ENCODE measurements at places on chromosomes 1 and 21.

DNA sequence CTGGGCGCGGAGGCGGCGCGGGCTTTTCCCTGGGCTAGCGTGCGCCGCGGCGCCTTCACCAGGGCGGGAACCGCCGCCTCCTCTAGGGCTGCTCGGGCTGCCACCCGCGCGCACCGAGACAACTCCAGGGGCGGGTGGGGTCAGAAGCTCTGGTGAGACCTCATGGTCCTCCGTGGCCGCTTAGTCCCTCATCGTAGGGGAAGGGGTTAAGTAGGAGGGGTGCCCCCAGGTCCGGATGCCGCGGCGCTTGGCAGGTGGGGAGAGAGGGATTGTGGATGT, 559 bp downstream of the SERTAD4 start:
- DNase-seq: no peak

DNA sequence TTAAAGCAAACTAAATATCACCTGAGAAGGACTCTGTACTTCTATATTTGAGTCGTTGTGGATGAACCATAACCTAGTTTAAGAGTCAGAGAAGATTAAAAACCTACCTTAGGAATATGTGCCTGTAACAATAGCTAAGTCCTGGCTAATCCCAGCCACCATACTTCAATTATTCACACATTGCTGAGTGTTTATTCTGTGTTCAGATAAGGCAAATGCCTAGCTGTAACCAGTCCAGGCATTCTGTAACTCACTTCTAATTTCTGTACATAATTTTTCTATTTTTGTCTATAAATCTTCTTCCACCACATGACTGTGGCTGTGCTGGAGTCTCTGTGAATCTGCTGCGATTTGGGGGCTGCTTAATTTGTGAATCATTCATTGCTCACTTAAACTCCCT, 441.9 kb upstream of the ADAMTS5 start:
- no peak for DNase-seq

- no peak for DNase-seq
Measured at GRCh38 chr1:33335020-33335419, 14.1 kb upstream of the A3GALT2 start.

- DNase-seq: no peak
Measured at GRCh38 chr1:18926315-18927081, 24.1 kb upstream of the ALDH4A1 start.

GRCh38 chr1:170676628-170677027, 12.7 kb downstream of the PRRX1 start:
- no peak for DNase-seq

GRCh38 chr1:4851385-4852065, 197.1 kb downstream of the AJAP1 start:
- no peak for DNase-seq

DNA sequence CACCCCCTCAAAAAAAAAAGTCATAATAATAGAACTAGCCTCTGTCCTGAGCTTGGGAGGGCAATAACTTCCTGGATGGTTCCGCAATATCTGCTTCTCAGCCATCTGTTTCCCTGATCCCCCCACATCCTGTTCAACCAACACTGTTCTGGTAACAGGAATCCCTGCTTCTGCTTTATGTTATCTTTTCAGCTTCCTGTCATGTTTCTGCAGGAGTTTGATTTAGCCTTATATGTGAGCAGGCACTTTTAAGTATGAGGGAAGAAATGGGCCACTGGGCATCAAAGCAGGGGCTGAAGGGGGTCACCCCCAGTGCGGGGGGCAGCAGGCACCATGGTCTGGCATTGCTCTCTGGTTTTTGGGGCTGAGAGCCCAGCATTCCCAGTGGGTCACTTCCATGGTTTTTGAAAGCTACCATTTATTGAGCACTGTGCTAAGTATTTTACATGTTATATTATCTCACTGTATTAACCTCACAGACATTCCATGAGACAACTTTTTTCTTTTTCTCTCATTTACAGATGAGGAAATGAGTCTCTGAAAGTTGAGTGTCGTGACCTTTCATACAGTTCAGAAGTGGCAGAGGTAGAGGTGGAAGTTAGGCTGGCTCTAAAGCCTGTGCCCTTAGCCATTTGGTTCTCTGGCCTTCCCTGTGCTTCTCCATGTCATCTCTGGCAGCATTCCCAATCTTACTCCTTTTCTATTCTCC, 61.9 kb downstream of the DNTTIP2 start:
- no peak for DNase-seq

DNA sequence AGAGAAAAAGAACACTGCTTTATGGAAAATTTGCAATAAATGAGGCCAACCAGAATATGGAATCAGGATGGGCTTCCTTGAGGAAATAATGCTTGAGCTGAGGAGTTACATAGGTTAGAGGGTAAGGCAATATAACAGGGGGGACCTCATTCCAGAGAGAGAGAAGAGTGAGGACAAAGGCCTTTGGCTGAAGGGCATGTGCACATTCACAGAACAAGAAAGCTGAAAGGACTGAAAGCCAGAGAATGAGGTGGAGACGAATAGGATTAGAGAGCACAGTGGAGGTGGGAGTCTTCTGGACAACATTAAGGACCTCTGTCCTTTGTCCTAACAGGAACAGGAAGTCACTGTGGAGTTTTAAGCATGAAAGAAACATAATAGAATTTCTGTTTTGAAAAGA, 60.7 kb upstream of the MROH9 start:
- no peak for DNase-seq

DNA sequence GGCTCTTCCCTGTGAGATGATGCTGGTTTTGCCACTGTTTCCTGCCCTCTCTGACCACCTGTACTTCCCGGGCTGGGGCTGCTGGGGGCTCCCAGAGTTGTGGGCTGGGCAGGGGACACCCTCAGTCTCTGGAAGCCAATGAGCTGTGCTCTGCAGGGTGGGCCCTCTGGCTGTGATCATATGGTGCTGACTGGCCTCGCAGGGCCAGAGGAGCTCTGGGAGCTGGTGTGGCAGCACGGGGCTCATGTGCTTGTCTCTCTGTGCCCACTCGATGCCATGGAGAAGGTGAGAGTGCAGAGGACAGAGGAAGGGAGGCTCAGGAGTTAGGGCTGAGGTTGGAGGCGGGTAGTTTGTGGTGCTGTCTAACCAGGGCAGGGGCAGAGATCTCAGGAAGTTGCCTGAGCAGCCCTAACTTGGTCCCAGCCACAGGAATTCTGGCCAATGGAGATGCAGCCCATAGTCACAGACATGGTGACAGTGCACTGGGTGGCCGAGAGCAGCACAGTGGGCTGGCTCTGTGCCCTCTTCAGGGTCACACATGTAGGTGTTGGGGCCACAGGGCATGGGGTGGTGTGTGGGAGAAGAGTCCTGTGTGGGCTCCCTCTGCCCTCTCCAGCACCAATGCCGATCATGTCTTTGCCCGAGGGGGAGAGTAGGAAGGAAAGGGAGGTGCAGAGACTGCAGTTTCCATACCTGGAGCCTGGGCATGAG, 5.7 kb upstream of the LGR6 start:
- DNase-seq: no peak

- DNase-seq: no peak
Measured at GRCh38 chr21:42063191-42063570, 7.9 kb upstream of the UMODL1 start.

GRCh38 chr1:94345148-94345721, 73.0 kb upstream of the ABCD3 start:
- DNase-seq: no peak

DNA sequence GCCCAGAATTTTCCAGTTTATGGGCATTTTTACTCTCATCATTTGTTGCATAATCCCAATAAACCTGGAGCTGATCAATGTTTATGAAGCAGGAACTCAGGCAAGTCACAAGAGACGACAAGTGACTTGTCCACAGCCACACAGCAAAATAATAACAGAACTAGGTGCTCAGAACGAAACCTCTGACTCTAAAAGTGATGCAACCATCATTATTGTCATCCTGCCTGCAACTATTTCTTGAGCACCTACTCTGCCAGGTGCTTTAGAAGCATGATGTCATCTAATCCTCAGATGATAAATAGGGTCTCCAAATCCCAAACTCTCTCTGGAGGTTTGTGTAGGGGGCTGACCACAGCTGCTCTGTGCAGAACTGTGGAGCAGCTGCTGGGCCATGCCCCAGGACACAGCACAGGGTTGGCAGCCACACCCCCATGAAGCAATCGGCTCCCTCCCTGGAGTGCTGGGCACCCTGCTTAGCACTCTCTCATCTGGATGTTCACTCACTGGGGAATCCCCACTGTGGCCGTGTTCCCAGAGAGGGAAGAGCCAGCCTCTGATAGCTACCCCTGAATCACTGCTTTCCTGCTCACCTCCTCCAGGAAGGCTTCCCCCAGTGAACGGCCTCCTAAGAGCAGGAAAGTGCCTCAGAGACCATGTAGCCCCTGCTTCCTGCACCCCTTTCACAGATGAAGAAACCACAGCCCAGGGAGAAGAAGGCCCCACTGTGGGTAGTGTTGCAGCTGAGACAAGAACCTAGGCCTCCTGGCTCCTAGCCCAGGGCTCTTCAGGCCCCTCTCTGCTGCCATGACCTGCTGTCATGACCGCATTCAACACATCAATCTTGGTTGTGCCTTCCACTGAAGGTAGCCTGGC, 2.1 kb downstream of the TTC22 start:
- no peak for DNase-seq

- no peak for DNase-seq
Measured at GRCh38 chr21:31446226-31446855, 102.3 kb upstream of the TIAM1 start.
